OCI-M1 (cell line): ENCODE measurements at places on chromosomes 11 and 22.

- no peak for DNase-seq
Observed at GRCh38 chr11:42490506-42490905, 821.3 kb upstream of the API5 start.

- no peak for DNase-seq
Observed at GRCh38 chr22:25122136-25122764, 77.4 kb upstream of the CRYBB3 start.

- no peak for DNase-seq
Observed at GRCh38 chr11:16787035-16787742, 48.7 kb downstream of the C11orf58 start.

GRCh38 chr11:70104961-70105360 is 26.8 kb downstream of the ANO1 start:
- DNase-seq: no peak

DNA sequence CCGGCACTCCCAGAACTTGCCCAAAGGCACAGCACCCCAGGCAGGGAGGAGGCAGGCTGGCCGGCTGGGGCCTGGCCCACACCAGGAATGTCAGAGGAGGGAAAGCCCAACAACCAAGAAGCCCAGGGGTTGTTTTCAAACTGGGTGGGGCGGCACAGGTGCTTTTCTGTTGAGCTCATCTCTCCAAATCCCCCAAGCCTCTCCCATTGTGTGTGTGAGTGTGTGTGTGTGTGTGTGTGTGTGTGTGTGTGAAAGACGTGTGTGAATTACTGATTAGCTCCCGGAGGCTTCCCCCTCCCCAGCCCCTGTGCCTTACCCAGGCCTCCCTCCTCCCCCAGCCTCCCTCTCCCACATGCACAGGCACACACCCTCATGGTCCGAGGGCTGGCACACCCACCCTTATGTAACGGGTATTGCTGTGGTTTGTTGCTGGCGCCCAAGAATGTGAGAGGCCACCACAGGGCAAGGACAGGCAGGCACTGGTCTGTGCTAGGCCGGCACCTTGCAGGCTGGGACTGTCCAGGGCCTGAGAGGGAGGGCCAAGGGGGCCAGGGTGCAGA is 15.9 kb downstream of the TRIM29 start:
- peak; percentile 31 for DNase-seq
